Stimulated activated CD8-positive, alpha-beta memory T cell treated with anti-CD3 and anti-CD28 coated beads, Interleukin-15, amount 100 ng/mL, for 24 hours (primary cell): ENCODE measurements at places on chromosomes 7 and 10.

- no peak for DNase-seq
Measured at GRCh38 chr10:60048091-60048501, 141.7 kb upstream of the CCDC6 start.

DNA sequence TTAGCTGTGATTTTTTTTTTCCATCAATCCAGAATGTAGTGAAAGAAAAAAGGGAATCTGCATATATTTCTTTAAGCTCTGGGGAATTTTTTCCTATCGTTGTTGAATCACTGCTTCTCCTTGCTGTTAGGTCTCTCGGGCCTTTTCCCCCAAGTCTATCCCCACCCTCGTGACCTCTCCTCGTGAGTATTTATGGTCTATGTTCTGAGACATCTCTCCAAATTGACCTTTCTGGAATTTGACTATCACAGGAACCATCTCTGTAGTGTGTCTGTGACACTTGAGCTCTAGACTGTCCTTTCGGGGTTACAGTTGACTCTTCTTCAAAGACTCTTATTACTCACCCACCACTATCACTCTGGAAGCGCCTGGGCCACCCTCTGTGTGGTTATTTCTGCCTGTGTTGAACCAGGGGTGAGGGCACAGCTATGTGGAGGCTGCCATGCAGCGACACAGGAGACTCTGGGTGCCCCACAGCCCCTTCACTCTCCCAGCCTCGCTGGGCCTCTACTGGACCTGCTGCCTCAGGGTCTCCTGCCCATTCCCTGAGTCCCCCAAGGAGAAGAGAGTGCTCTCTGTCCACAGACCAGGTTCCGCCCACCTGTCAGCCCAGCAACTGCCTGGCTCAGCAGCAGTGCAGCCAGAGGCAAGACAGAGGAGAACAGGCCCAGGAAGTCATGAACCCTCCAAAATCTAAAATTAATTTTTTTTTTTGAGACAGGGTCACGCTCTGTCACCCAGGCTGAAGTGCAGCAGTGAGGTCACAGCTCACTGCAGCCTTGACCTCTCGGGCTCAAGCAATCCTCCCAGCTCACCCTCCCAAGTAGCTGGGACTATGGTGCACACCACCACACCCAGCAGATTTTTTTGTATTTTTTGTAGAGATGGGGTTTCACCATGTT lies 45.7 kb upstream of the PTPRN2 start:
- no peak for DNase-seq

- no peak for DNase-seq
Measured at GRCh38 chr7:20310963-20311742, 19.5 kb upstream of the ITGB8 start.

DNA sequence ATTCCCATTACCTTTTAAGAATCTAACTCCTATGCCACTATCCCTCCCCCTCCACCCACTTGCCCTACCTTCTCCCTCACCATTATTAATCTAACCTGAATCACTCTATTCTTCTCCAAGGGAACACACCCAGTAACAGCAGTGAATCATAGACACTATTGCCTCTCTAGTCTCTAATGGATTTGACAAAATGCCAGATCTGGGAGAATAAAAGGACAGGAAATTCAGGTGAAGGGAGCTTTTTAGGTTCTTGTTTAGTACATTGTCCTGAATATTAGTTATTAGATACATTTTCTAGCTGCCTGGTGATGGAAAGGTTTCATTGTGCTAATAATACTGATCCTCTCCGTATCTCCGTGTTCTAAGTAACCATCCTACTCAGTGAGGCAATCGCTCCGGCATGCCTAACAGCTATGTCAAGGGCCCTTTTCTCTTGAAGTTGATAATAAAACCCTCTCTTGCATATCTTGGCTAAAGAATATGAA lies 4.1 kb upstream of the SFR1 start:
- no peak for DNase-seq

DNA sequence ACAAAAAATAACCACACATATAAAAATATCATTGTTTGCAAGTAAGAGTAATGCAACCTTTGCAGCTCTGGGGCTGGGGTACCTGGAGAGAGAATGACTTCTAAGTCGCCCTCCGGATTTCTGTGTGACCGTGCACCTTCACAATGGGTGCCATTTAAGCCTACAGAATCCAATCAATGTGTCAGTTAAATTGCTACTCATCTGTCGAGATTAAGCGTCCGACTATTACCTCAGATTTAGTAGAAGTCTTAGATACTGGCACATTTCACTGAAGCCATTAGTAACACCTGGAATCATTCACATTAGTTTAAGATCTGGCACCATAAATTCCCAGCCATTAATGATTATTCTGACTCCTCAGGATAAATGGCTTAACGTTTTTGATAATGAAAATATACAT lies 507.3 kb upstream of the MGMT start:
- no peak for DNase-seq

DNA sequence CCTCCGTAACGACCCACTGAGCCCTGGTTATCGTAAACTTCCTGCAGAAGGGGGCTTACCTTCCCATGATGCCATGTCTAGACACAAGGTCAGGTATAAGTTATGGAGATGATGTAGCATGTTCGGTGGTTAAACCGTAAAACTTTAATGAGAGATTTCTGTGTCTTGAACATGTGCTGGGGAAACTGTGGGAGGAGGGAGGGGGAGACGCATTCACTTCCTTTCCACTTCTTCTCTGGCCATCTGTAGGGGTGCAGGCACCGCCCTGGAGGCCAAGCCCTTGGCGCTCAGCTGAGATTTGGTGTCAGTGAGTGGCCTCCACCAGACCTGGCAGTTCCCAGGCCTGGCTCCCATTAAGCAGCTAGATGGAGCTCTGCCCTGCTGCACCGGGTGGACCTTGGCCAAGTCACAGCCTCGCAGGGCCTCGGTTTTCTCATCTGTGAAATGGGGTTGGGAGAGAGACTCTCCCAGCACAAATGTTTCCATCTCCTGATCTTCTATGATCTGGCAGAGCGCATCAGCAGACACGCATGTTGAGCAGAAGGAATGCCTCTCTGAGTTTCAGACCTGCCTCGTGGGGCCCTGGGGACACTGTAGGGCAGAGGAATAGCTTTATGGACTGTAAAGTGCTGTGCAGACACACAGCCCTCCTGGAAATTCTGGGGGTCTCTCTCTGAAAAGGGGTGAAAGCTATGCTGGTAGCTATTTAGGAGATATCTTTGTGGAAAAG lies 106.0 kb downstream of the COL26A1 start:
- DNase-seq = no peak

GRCh38 chr10:30227481-30227880 lies 121.6 kb downstream of the MTPAP start:
- DNase-seq = no peak

- no peak for DNase-seq
Measured at GRCh38 chr7:135748770-135749169, at the start of gene FAM180A. TSS of gene FAM180A (minus strand) at chr7:135748813. CDS start at chr7:135748580, 233 bp downstream.

DNA sequence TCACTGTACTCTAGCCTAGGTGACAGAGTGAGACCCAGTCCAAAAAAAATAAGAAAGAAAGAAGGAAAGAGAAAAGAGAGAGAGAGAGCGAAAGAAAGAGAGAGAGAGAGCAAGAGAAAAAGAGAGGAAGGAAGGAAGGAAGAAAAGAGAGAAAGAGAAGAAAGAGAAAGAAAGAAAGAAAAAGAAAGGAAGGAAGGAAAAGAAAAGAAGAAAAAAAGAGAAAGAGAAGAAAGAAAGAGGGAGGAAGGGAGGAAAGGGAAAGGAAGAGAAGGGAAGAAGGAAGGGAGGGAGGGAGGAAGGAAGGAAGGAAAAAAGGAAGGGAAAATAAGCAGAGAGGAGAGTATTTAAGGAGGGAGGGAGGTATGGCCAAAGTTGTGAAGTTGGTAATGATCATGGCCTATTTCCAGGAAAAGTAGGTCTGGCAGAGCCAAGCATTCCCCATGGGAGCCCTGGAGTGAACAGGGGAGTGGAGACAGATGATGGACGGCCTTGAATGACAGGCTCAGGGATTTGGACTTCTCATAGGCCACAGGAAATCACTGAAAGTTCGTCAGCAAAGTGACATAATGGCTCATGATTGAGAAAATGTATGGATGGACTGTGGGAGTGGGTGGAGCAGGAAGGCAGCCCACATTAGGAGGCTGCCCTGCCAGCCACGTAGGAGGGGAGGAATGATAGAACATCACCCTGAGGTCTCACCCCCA lies 44.8 kb upstream of the CUX1 start:
- DNase-seq = no peak

- no peak for DNase-seq
Measured at GRCh38 chr10:44607116-44607515, 222.2 kb upstream of the CXCL12 start.

DNA sequence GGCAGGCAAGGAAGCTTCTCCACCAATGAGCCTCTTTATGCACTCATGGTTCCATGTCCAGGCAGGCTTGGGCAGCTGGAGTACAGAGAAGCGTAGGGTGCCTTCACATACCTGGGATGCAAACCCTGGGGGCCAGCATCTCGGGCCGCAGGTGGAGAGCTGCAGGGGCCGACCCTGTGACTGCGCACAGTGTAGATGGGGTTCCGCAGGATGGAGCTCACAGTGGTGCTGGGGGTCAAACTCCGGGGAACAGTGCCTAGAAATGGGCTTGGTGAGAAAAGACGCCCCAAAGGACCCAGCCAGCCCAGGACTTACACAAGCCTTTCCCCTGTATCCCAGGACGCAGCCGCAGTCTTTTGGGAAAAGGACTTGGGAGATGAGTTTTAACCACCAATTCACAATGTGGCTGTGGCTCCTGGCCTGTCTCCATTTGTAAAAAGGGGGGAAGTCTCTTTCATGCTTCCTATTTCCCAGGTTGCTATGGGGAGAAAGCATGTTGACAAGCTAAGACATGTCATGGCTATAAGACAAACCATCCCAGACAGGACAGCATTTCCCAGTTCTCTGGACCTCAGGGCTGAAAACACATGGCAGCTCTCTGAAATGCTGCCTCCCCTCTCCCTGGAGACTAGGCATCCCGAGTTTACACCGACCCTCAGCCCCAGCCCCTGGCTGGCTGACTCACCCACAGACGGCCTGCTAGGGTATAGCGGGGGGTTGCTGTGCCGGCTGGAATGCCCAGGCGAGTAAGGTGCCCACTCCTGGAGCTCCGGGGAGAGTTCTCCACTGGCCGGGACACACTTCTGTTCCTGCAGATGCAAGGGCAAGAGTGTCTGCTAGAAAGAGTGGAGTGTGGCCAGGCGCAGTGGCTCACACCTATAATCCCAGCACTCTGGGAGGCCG lies 107.1 kb downstream of the DLG5 start:
- no peak for DNase-seq

DNA sequence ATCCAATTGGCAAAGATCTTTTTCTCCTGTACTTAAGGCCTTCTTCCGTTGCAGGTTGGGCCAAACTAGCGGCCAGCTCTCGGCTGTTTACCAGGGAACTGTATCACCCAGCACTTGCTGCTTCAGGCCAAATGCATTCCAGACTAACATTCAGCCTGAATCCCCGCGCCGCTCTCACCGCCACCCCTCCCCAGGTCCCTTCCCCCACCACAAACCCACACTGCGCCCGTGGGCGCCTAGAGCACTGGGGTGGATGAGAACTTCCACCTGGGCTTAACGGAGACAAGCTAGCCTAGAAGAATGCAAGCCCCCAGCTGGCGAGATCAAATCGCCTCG lies 676 bp downstream of the TCAF1 start:
- no peak for DNase-seq

- DNase-seq = no peak
Measured at GRCh38 chr7:155381852-155382801, 75.8 kb upstream of the EN2 start.

DNA sequence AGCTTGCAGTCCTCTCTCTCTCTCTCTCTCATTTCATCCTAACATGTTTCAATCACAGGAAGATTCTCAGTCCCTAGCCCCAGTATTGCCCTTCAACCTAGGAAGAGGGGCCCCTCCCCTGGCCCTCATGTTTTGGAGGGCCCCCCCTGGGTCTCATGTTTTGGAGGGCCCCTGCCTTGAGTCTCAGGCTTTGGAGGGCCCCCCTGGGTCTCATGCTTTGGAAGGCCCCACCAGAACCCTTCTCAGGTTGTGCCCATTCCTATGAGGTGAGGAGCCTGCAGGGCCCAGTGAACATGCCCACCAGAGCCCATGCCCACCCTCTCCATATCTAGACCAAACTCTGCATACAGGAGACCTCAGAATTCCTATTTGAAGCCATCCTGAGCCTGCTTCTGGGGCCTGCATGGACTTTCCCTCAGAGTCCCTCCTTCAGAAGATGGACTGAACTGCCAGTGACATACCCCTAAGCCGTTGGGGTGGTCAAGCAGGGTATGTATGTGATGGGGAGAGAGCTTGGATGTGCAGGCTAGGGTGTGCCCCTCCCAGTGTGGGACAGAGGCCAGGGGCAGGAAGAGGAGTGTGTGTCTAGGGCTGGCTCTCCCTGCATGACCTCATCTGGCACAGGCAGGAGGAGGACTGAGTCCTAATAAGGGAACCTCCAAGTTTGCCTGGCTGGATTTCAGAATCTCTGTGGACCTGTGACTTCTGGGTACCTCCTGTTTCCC lies 8.1 kb upstream of the VDAC2 start:
- no peak for DNase-seq

GRCh38 chr7:108805808-108806397 lies 236.2 kb downstream of the DNAJB9 start:
- DNase-seq = no peak

GRCh38 chr10:113562069-113562468 lies 9.2 kb downstream of the HABP2 start:
- DNase-seq = no peak

- DNase-seq = no peak
Measured at GRCh38 chr10:131048606-131049005, 262.9 kb downstream of the TCERG1L start.

- DNase-seq = no peak
Measured at GRCh38 chr10:15046626-15047025, 2.9 kb downstream of the OLAH start.

- no peak for DNase-seq
Measured at GRCh38 chr10:37403776-37404175, 278.4 kb downstream of the ANKRD30A start.

- no peak for DNase-seq
Measured at GRCh38 chr10:107443813-107444212, 279.3 kb upstream of the SORCS1 start.

DNA sequence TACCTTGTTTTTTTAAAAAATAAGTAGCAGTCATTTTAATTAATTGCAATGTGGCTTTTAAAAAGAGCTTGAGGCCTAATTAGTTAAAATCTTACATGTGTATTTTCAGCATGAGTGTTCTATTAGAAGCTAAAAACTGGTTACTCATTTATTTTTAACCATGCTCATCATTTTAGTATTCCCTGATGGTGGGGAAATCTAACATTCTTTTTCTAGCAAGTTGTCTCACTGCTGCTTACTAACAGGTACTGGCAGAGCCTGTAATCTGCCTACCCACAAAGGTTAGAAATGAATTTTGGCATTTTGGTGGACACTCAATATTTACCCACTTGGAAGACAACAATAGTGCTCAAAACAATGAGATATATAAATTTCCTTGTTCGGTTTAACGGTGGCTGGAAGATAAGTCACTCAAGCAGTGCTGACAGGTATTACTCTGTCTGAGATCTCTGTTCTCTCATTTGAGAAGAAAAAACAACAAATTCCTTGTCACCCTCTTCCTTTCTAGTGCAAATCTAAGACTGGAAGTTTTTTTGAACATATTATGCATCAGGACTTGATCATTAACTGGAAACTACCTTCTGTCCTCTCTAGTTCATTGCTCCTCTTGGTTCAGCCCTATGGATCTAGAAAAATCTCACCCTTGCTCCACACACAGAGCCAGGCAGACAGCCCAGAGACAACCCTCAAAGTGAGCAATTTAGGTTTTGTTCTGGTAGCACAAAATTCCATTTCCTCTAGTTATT lies 83.3 kb downstream of the VWDE start:
- DNase-seq = no peak
